Esophagus muscularis mucosa (tissue), 4 donors: ENCODE measurements at places on chromosomes 1 and 21. TPM values are rescaled to one million over a fixed set of nuclear protein-coding genes. Genes with fewer than 3 reads are reported as not detected.
A peak's percentile ranks its signal among the peaks of the same experiment; 100 is the strongest.

The FAM72B gene
- 0.63 TPM for total RNA-seq

The TTC13 gene
- 9.7 TPM for total RNA-seq

The EFHD2 gene
- 30.3 TPM for total RNA-seq

The MPZ gene
- 18.2 TPM for total RNA-seq

The SPRR4 gene
- not detected for total RNA-seq

The TNNI3K gene
- total RNA-seq, result 4.2 TPM

GRCh38 chr1:85259912-85260274 lies 431 bp upstream of the C1orf52 start:
- H3K36me3 ChIP-seq, result no peaks in the 10 kb centered on the region
- peak overlapping the region; percentile 73 for H3K4me3 ChIP-seq

GRCh38 chr1:41713557-41714327 lies 205.0 kb downstream of the HIVEP3 start:
- H3K36me3 ChIP-seq, result no peaks in the 10 kb centered on the region
- no peak overlapping the region for H3K4me3 ChIP-seq
- no peak for DNase-seq
- no peak overlapping the region for H3K27ac ChIP-seq
- no peaks in the 10 kb centered on the region for H3K4me1 ChIP-seq
- H3K27me3 ChIP-seq, result no peaks in the 10 kb centered on the region

DNA sequence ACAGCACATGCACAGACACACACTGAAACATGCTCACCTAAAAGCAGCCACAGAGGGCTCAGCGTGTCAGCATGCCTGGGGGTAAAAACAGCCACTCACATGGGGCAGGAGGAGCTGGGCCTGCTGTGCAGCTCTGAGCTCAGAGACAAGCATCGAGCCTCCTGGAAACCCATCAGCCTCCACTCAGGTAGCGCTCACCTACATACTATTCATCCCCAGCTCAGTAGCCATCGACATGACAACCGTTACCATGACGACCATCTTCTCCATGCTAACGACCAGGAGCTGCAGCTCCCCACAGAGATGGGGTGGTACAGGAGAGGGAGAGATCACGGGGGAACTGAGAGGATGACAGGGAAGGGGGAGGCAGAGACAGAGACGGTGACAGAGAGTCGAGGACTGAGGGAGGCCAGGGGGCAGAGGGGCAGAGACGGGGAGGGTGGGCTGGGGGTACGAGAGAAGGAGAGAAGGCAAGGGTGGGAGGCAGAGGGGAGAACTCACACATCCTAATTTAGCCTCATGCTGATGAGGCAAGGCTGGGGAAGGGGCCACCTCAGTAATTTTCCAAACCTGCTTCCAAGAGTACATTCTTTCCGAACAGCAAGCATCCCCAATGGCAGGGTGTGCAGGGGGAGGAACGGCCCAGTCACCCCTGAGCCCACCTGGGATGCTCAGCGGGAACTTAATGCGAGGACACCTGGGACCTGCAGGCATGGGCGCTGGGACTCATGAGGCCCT lies 28.4 kb downstream of the SDC3 start:
- no peaks in the 10 kb centered on the region for H3K27me3 ChIP-seq
- peaks cover 5% of the 10 kb centered on the region for H3K36me3 ChIP-seq
- peak overlapping the region; percentile 90 for H3K27ac ChIP-seq
- H3K4me1 ChIP-seq, result peaks cover 89% of the 10 kb centered on the region
- no peak for DNase-seq
- H3K4me3 ChIP-seq, result no peak overlapping the region

DNA sequence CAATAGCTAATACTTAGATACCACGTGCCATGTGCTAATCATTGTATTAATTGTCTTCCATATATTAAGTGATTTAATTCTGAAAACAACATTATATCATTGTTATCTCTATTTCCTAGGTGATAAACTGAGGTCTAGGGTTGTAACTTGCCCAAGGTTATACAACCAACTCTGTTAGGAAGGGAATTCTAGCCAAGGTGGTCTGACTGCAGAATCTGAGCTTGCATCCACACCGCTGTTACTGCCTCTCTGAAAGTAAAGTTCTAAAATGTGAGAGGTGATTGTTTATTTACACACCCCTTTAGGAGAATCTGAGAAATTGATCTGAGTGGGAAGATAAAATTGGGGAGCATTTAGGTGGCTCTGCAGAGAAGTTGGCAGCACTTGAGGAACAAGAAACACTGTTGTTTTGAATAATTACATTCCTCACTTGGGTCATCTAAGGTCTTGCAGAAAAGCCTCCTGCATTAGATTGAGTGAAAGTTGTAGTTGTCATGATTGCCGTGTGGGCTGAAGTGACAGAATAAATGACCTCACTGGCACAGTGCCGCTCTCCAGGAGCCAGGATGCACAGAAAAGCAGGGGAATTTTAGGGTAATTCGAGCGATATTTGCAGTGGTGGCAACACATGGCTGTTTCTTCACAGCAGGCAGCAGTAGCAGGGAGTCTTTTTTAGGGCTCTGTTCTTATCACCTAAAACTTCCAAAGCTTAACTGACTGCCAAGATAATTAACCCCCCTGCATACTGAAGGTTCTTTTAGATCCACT lies 121.7 kb downstream of the ADGRL4 start:
- no peaks in the 10 kb centered on the region for H3K27me3 ChIP-seq
- H3K27ac ChIP-seq, result no peak overlapping the region
- no peaks in the 10 kb centered on the region for H3K36me3 ChIP-seq
- DNase-seq, result no peak

GRCh38 chr1:244413736-244414135 lies 38.0 kb downstream of the ADSS2 start:
- no peak overlapping the region for H3K4me3 ChIP-seq
- H3K27me3 ChIP-seq, result no peaks in the 10 kb centered on the region
- H3K4me1 ChIP-seq, result peaks cover 13% of the 10 kb centered on the region
- no peak for DNase-seq

- no peaks in the 10 kb centered on the region for H3K36me3 ChIP-seq
- H3K4me1 ChIP-seq, result peaks cover 14% of the 10 kb centered on the region
- H3K4me3 ChIP-seq, result no peak overlapping the region
- no peak for DNase-seq
- no peaks in the 10 kb centered on the region for H3K27me3 ChIP-seq
- no peak overlapping the region for H3K27ac ChIP-seq
Measured at GRCh38 chr1:235100194-235100772, 28.4 kb downstream of the TOMM20 start.

DNA sequence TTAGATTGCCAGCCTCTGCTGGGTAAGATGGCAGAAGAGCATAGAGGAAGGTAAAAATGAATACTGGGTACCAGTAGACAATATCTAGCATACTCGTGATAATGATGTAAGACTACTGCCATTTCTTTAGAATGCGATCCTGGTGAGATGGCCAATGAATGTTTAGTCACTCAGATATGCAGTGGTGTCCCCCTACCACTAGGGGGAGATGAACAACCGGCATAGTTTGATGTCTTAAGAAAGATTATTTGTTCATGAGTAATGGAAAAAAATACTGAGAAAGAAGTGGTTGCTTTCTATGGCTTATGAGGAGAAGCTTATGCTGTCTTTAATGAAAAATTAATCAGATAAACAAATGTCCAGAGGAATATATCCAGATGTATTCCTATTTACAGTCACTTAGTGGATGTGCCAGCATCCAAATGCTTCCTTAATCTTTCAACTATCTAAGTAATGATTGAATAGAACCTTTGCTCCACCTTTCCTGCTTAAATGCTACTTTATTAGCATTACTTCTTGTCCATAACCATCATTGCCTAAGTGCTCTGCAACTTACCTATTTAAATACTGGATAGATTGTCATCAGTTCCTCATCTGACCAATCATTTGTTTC lies 256.6 kb downstream of the ST6GALNAC3 start:
- no peak for DNase-seq
- peaks cover 7% of the 10 kb centered on the region for H3K4me1 ChIP-seq
- H3K27ac ChIP-seq, result no peak overlapping the region
- H3K27me3 ChIP-seq, result no peaks in the 10 kb centered on the region
- no peak overlapping the region for H3K4me3 ChIP-seq
- no peaks in the 10 kb centered on the region for H3K36me3 ChIP-seq

DNA sequence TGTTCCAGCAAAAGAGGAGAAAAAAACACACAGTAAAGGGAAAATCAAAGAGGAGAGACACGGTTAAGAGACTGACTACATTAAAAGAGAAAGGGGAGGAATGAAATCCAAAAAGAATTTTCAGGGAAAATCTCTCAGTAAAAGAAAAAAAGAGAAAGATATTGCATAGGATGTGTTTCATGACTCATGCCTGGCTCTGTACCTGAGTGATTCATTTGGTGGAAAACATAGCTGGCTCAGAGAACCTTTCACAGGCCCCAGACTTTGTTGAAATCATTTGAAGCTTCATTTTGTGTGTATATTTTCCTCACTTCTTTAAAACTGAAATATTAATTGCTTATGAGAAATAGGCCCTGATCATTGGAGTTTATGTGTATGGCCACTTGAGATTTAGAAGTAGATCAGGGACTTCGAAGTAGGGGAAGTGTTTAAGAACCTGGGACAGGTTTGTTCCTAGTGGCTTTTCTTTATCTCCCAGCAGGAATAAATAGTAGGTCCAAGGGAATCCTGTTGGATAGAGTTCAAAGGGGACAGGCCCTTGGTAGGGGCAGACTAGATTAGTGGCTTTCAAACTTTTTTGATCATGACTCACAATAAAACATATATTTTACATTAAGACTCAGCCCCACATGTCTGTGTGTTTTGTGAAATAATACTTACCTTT lies 239.1 kb upstream of the SGIP1 start:
- no peaks in the 10 kb centered on the region for H3K4me1 ChIP-seq
- H3K27me3 ChIP-seq, result no peaks in the 10 kb centered on the region
- no peaks in the 10 kb centered on the region for H3K36me3 ChIP-seq
- DNase-seq, result no peak
- H3K4me3 ChIP-seq, result no peak overlapping the region
- H3K27ac ChIP-seq, result no peak overlapping the region

DNA sequence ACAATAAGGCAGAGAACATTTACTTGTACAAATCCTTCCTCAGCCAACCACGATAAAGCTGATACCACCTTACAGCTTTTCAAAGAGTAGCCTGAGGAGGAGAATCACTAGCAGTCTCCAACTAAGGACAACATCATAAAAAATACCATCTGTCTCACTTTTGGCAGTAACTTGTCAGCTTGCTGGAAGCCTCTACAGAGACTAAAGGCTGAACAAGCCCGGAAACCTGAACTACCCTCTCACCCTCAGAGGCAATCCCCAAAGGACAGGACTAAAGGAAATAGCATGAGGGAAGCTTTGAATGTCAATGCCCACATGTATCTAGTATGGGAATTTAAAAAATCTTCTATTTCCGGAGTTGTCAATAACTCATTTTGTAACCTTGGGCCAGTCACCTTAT lies 10.6 kb downstream of the SRSF4 start:
- no peak overlapping the region for H3K27ac ChIP-seq
- DNase-seq, result no peak
- H3K27me3 ChIP-seq, result no peaks in the 10 kb centered on the region
- H3K4me3 ChIP-seq, result no peak overlapping the region
